ENCODE measurements at places on chromosomes 2 and 18.

GRCh38 chr2:151862700-151863099, 34.5 kb upstream of the ARL5A start:
- no peak for DNase-seq

GRCh38 chr2:76826691-76827090, 695.5 kb downstream of the LRRTM4 start:
- DNase-seq, result no peak

DNA sequence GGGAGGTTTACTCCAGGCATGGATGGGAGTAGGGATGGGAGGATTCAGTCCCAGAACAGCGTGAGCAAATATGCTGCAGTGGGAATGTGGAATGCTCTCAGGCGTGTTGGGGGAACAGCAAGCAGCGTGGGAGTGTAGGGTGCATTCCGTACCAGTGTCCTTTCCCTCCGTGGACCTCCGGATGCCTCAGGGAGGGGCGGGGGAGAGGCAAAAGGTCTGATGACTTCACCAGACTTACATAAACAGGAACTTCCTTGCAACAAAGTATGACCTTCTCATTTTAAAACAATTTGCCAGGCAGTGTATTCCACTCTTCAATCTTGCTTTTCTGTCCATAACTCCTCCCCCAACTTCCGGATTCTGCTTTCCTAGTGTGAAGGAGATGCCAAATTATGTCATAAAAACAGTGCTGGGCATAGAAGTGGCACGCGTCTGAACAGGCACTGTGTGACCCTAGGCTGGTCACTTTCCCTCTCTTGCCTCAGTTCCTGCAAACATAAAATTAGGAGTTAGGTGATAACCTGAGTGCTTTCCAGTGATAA, 36.9 kb downstream of the RPL37A start:
- DNase-seq, result no peak

DNA sequence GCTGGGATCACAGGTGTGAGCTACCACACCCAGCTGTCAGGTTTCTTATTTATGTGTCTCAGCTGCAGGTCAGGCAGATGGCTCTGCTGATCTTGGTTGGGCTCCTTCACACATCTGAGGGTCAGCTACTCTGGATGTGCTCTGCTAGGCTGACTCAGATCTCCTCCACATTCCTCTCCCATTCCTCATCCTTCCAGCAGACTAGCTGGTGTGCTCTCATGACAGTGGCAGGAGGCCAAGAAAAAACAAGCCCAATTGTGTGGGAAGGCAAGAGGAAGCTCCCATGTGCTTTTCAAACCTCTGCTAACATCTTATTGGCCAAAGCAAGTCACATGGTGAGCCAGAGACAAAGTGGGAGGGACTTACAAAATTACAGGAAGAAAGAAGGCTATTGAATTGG, 11.7 kb upstream of the MSH6 start:
- DNase-seq, result no peak

DNA sequence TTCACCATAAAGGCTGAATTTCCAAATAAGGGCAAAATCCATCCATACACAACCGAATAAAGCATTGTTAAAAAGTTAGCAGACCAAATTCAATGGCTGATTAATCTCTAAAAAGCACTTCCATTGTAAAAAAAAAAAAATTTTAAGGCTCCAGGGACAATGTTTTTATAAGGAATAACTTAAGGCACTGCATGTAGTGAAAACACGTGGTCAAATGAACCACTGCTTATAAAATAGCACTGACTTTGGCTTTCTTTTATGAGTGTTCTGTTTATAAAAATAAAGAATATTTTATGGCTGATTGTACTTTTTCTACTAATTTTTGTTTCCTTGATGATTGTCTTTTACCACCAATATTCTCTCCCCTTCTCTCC, 409.3 kb upstream of the KCNH7 start:
- no peak for DNase-seq

GRCh38 chr2:441258-442022, 153.5 kb upstream of the ALKAL2 start:
- DNase-seq, result no peak

DNA sequence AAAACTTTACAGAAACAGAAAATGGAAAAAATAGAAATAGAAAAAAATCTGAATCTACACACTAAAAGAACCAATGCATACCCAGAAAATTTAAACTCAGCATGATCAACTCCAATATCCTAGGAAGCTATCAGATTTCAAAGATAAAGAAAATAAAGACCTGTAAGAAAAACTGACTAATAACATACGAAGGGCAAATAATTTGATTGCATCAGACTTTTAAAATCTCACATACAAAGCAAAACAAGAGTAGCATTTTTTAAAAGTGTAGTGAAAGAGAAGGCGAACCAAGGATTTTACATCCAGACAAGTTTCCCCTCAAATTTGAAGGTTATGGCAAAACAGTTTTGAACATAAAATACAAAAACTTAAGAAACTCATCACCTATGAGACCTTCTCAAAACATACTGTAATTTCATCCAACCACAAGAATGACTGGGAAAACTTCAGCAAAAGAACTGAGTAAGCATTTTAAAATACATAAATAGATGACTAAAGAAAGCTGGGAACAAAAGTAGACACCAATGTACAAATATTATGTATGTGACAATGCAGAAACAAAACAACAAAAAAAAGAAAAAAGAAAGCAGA, 54.8 kb downstream of the NBAS start:
- DNase-seq, result no peak

GRCh38 chr2:71683666-71684065, 230.3 kb downstream of the DYSF start:
- no peak for DNase-seq

DNA sequence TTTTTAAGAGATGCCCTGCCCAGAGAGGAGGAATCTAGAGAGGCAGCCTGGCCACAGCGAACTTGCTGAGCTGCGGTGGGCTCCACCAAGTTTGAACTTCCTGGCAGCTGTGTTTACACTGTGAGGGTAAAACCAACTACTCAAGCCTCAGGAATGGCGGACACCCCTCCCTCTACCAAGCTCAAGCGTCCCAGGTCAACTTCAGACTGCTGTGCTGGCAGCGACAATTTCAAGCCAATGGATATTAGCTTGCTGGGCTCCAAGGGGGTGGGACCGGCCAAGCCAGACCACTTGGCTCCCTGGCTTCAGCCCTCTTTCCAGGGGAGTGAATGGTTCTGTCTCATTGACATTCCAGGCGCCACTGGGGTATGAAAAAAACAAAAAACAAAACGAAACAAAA, 289.4 kb downstream of the KCNS3 start:
- no peak for DNase-seq

DNA sequence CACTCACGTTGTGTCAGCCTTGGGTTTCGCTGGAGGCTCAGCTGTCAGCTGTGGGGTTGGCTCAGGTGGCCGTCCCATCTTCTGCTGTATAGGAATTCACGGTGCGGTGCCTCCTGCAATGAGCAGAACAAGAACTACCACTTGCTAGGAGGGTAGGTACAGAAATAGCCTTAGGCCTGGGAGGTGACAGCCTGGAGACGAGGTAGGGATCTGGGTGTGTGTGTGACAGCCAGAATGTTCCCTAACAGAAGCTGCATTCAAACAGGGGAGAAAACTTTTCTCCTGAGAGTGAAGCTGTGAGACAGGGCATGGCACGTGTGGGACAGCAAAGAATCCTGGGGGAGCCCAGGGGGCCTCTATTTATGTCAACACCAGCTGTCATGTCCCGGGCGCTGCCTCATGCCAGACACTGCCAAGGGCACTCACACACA, 8.4 kb upstream of the MAL start:
- no peak for DNase-seq

- DNase-seq, result no peak
These were observed 203.4 kb downstream of the TPGS2 start for GRCh38 chr18:36625386-36625785.

- DNase-seq, result no peak
These were observed 82.5 kb upstream of the STPG4 start for GRCh38 chr2:47237375-47238334.

- no peak for DNase-seq
These were observed 18.1 kb upstream of the CYP26B1 start for GRCh38 chr2:72165792-72166191.

DNA sequence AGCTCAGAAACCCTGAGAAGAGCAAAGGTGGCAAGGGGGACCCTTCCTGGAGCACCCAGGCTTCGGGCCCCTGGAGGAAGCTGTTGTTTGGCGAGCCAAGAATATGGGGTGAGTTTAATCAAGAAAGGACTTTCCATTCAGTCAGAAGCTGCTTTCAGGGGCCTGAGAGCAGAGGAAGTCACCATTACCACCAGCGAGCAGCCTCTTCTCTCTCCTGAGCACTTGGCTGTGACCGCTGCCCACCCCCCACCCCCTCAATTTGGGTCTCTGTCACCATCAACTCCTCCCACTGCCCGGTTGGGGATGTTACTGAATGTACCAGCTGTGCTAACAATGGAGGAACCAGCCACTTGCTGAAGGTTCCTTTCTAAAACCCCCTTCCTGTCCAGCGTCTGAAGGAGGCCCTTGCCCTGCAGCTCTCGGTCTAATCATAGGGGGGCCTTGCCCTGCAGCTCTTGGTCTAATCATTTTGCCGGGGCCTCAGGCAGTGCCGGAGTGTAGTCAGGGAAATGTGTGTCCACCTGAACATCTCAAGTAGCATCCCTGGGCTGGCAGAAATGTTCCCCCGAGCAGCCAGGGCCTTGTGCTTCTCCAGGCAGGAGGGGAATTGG, 943 bp downstream of the INPP5D start:
- no peak for DNase-seq

DNA sequence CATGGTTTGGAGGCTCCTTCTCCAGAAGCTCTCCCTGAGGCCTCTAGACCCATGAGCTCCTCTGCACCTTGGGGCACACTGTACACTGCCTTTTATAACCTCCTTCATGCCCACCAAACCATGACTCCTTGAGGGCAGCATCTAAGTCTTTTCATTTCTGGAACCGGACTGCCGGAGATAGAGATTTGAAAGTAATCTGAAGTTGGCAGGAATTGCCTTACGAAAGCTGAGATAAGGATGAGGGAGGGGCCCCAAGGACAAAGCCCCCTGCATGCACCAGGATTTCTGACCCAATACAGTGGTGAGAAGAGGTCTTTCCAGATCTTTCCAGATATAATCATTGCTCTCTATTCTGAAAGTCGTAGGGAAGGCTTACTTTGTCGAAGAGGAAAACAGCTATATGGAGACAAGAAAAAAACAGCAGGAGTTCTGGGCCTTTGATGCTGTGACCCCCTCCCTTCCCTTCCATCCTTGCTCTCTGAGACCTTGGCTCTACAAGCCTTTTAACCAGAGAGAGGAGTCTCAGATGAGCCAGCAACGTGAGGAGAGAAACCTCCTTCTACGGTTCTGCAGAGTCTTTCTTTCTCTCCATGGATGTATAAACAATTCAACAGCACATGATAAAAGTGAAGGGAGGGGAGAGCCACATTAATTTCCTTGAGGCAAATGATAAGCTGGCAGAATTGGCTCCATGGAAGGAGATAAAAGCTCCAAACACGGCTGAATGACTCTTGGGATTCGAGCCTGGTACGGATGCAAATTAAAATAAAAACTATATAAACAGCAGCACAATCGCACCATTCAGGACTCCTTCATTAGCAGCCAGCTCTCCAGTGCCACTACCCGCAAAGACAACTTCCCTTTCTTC, 88.0 kb upstream of the RTN4 start:
- DNase-seq, result no peak

Measured in stimulated activated CD4-positive, alpha-beta T cell treated with anti-CD3 and anti-CD28 coated beads, Interleukin-1b, Interleukin-23, amount 100 ng/mL, for 48 hours (primary cell).